ENCODE measurements at places on chromosomes 16 and 17.

DNA sequence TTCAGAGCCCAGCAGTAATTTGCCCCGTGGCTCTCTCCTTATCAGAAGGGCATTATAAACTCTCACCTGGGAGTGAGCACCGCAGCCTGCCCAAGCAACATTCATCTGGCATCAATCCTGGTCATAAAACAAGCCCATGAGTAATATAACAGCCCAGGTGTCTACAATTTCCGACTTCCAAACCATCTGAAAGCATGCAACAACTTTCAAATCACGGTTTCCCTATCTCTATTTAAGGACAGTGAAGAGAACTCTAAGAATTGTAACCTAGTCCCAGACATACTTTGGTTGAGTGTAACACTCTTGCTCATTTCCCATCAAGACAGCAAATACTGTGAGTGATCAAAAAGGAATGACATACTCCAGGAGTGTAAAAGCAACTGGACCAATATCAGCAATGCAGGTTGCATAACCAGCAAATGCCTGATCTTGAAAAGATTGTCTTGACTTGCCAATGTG is 487.4 kb upstream of the SOX9 start:
- no peak for DNase-seq

GRCh38 chr17:64066716-64067115 is 46.3 kb upstream of the ICAM2 start:
- no peak for DNase-seq

- no peak for DNase-seq
These were observed 30.0 kb upstream of the PABPN1L start for GRCh38 chr16:88896238-88897070.

DNA sequence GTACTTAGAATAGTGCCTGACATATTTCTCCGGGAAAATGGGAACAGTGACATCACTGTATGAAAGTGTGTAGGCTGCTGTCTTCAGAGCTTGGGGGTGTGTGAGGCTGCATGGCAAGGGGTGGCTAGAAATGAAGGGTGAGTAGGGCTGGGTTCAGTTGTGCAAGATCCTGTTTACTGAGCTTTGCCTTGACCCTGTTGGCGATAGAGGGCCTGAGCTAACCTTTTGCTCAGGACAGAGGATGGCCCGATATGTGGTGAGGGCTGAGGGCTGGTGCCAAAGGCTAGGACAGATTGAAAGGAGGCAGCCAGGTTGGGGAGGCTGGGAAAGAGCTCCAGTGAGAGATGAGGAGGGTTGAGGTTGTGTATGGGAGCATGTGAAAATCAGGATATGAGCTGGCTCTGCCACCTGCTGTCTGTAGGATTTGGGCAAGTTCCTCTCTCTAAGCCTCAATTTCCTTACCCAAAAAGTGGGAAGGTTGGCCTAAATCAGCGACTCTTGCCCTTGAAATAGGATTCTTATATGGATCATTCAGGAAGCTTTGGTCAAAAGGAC is 6.0 kb upstream of the CCL1 start:
- no peak for DNase-seq

DNA sequence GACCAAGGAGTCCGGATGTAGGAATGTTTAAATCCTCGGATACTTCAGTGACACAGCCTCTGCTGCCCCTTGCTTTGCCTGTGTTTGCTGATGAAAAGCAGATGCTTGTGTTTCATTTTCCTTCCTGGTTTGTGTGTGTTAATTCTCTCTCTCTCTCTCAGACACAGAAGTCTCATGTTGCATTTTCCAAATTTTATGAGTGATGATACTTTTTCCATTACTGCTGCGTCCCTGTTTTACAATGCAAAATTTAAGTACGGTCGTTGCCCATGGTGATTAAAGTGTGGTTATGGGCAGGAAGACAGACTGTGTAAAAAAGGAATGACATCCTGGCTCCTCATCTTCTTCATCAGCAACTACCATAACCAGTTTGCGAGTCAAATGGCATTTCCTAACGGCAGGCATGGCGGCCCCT is 5.7 kb downstream of the RMI2 start:
- no peak for DNase-seq

GRCh38 chr16:83943516-83944050 is 9.5 kb upstream of the OSGIN1 start:
- no peak for DNase-seq

DNA sequence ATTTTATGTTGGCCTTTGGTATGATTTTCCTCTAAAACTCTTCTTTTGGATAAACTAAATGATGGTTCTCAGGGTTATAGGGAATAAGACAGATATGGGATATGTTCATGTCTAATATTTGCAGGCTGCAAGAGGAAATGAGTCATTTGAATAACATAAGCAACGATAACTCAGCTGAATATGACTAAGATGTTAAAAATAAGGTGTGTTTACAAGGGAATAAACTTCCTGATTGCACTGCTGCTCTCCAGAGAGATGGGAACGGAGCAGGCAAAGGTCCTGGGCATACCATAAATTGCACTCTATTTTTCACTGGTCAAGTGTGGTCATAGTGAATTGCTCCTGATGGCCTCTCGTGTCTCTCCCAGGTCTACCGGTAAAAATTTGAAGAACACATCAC is 666.2 kb downstream of the TOX3 start:
- DNase-seq, result no peak

- DNase-seq, result no peak
These were observed 92.1 kb downstream of the TTC19 start for GRCh38 chr17:16091773-16092172.

DNA sequence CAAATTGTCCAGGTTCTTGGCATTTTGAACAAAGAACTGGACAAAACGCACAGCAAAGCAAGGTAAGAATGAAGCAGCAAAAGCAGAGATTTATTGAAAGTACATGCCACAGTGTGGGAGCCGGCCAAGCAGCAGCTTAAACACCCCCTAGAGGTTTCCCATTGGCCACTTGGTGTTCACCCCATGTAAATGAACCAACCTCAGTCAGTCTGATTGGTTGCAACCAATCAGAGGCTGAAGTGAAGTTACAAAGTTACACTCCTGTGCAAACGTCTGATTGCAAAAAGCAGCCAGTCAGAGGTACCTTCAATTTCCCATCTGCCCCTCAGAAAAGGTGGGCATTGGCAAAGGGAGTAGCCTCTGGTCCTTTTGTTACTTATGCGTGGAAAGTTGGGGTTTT is 8.8 kb upstream of the ZNF263 start:
- DNase-seq, result no peak

GRCh38 chr16:73086108-73086507 is 38.2 kb upstream of the ZFHX3 start:
- DNase-seq, result no peak

- DNase-seq, result no peak
These were observed 3.6 kb upstream of the SLC16A5 start for GRCh38 chr17:75084039-75084660.

GRCh38 chr17:57080718-57081117 is 4.3 kb upstream of the AKAP1 start:
- DNase-seq, result no peak

DNA sequence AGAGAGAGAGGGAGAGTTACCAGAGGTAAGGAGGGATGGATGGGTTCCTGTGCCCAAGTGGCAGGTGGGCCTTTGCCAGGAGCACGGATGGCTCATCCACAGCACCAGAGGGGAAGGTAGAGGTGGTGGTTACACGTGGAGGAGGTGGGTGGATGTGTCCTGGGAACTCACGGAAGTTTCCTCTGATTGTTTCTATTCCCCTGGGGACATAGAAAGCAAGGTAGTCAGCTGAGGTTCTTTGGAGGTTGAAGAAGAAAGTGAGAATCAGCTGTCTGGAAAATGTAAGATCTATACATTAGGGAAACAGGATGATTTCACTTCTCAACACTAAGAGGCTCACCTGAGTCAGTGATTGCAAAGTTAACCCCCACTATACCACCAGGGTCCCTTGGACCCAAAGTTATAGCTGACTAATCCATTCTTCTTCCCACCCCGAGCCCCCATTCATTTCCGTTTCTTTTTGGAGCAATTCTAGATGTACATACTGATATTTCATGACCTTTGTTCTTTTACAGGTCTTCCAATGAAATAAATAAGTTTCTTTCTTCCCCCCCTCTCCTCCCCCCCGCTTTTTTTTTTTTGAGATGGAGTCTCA is 27.5 kb upstream of the ARL4D start:
- DNase-seq, result no peak

DNA sequence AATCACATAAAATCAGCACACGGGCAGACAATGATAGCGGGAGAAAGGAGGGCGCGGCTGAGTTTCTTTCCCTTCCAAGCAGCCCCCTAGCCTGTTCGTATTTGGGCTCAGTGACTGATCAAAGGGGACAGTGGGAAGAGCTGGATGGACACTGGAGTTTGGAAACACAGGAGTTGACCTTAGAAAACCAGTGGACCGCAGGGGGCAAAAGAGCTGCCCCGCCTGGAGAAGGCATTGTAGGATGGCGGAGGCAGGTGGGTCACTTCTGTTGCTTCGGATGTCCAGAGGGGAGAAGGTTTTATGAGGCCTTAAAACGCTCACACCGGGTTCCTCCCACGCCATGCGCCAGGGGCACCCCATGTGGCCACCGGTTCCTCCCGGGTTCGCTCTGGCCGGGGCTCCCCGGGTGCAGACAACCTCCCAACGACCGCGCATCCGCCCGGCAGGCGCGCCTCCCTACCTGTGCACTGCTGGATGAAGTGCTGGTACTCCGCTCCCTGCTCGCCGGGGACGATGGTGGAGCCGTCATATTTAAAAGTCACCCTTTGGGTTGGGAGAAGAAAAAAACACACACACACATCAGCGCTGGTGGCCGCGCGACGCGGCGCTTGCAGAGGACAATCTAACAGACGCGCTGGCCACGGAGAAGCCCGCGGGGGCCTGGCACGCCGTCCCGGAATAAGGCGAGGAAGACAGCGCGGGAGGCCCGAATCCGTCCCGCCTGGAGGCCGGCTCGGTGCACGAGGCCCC is 662 bp downstream of the COTL1 start:
- no peak for DNase-seq

- DNase-seq, result no peak
These were observed 9.6 kb downstream of the ZNF750 start for GRCh38 chr17:82830249-82830661.

GRCh38 chr16:19375561-19376158 is 42.0 kb upstream of the TMC5 start:
- no peak for DNase-seq

GRCh38 chr17:33112763-33113162 is 121.1 kb downstream of the SPACA3 start:
- no peak for DNase-seq

DNA sequence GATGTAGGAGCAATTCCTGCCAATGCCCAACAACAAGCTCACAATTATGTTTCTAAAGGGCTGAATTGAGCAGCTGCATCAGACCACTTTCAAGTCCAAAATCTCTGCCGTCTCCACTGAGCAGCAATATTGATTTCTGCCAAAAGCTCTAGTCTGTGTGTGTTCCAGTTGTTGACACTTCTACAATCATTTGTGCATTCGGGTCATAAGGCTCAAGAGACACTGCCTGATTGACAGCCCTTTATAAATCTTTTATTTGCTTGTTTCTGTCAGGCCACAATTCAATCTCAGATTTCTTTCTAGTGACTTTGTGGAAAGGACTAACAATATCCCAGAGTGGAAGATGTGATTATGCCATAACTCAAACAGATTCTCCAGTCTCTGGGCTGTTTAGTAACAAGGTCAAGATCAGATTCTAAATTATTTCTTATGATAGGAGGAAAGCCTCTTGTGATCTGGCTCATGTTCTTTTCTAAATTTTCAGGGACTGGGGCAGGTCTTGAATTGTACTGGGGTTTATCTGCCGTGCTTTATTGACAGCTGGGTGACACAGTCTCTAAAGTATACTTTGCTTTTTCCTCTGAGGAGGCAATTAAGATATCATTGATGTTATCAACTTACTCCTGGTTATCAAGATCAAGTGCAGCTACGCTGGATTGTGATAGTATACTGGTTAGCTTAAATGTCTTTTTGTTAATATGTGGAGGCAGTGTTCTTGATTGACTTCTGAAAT is 377.1 kb downstream of the CNTNAP4 start:
- no peak for DNase-seq

GRCh38 chr17:48530208-48530886 is 464 bp downstream of the HOXB1 start:
- no peak for DNase-seq

DNA sequence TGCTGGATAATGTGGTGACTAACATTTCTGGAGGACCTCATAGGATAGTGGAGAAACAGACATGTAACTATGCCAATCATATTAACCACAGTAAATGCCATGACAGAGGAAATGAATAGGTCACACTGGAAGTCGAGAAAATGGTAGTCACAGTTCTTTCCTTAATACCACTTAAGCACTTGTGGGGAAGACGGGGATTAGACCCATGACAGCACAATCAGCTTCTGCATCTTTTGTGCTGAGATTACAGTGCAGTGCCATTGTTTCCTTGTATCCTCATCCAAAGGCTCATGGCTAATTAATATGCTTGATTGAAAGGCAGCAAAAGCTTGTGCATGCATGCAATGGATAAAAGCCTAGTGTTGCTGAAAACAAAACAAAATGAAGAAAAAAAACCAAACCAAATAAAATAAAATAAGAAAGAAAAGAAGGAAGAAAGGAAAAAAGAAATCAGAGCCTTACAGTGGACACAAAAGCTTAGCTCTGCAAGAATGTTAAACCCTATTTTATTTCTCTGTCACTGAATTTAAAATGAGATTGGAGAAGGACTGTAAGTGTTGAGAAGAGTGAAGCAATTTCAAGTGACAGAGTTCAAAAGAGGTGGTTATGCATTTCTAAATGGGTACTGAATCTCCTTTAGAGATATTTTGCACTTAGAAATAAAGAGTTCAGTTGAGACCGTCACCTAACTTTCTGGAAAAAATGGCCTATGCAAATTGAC is 1011.9 kb downstream of the CDH8 start:
- no peak for DNase-seq

DNA sequence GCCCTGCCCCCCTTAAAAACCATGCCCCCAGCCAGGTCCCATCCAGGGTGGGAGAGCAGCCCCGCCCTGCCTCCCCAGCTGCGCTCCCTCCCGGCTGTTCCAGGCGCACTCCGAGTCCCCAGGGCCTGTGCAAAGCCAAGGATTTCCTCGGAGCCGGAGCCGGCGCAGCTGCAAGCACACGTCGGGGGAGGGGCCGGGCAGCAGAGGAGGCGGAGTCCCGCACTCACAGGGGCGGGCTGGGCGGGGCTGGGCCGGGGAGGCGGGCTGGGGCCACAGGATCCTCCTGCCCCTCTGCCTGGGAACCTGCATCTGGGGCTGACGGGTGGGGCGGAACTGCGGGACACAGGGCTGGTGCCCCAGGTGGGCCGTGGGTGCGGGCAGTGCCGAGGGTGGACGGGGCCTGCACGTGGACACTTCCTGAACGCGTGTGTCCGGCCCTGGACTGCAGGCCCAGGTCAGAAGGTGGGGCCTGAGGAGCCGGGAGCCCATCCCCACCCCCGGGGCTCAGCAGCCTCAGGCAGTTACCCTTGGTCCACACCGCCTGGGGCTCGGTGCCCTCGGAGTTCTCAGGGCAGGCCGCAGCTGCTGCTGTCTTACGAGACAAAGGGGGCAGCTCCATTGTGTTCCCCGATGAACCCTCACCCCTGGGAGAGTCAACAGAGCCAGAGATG is 24.0 kb upstream of the SSTR5 start:
- no peak for DNase-seq

- DNase-seq, result peak; percentile 24
These were observed 185.3 kb upstream of the CACNG3 start for GRCh38 chr16:24070851-24071250.

- no peak for DNase-seq
These were observed 159.1 kb downstream of the SKAP1 start for GRCh38 chr17:48270899-48271298.

All from GM12864 (cell line).